ENCODE measurements at places on chromosomes 16 and 17. TPM values are rescaled to one million over a fixed set of nuclear protein-coding genes. Genes with fewer than 3 reads are reported as not detected.

KRTAP9-8 gene
- not detected for polyA plus RNA-seq

CIBAR2 gene
- polyA plus RNA-seq = not detected

GUCY2D gene
- not detected for polyA plus RNA-seq

TP53 gene
- 8.6 TPM for polyA plus RNA-seq

G6PC1 gene
- polyA plus RNA-seq = not detected

TPPP3 gene
- polyA plus RNA-seq = 26.1 TPM

NMT1 gene
- 68.5 TPM for polyA plus RNA-seq

IGFBP4 gene
- 224 TPM for polyA plus RNA-seq

KCNJ12 gene
- polyA plus RNA-seq = 4.0 TPM

ASGR1 gene
- polyA plus RNA-seq = 0.59 TPM

TMEM208 gene
- polyA plus RNA-seq = 92.0 TPM

SGCA gene
- 137 TPM for polyA plus RNA-seq

JPT1 gene
- 32.6 TPM for polyA plus RNA-seq

TEKT5 gene
- not detected for polyA plus RNA-seq

ZNF385C gene
- 0.29 TPM for polyA plus RNA-seq

TNFRSF17 gene
- polyA plus RNA-seq = not detected

ADCY9 gene
- 11.5 TPM for polyA plus RNA-seq

TNP2 gene
- not detected for polyA plus RNA-seq

ASPA gene
- 1.8 TPM for polyA plus RNA-seq

ATP2C2 gene
- 0.01 TPM for polyA plus RNA-seq

TMC7 gene
- 0.90 TPM for polyA plus RNA-seq

DNAH3 gene
- polyA plus RNA-seq = not detected
